ENCODE measurements at places on chromosomes 16 and 17.
A peak's percentile ranks its signal among the peaks of the same experiment; 100 is the strongest.

DNA sequence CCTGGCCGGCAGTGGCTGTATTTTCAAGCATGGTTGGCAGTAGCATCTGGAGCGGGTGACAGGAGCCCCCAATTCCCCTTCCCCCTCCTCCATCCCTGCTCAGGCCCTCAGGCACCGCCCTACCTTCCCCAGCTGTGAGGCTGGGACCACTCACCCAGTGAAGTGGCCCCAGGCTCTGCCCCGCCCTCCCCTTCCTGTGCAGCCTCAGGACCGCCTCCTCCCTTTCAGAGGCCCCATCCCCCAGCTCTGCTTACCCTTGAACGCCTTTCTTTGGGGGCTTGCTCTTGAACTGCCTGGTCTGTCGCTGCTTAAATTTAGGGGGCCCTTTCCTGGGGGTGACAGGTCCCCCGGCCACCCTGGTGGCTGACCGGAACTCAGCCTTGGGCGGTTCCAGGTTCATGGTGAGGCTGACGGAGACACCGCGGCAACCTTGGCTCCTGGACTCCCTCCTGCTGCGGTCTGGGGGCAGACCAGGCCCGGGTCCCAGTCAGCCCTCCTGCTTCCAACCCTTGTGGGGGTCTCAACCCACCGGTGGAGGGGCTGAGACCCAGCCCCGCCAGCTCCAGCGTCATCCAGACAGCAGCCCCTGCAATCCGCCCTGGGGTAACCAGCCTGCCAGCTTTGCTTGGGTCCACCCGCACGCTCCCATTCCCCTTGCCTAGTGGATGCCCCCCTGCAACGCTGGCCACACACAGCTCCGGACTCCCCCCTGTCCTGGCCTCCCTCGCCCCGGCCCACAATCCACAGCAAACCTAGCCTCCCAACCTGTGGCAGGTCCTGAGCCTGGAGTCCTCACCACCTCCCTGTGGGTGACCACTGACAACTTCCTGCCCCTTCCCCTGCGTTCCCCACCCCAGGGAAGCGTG lies 3.2 kb downstream of the PDE6G start:
- DNase-seq, result no peak

GRCh38 chr17:12990041-12990808 lies 27.6 kb downstream of the ELAC2 start:
- no peak for DNase-seq

GRCh38 chr17:13030459-13031300 lies 12.9 kb upstream of the ELAC2 start:
- peak; percentile 38 for DNase-seq

DNA sequence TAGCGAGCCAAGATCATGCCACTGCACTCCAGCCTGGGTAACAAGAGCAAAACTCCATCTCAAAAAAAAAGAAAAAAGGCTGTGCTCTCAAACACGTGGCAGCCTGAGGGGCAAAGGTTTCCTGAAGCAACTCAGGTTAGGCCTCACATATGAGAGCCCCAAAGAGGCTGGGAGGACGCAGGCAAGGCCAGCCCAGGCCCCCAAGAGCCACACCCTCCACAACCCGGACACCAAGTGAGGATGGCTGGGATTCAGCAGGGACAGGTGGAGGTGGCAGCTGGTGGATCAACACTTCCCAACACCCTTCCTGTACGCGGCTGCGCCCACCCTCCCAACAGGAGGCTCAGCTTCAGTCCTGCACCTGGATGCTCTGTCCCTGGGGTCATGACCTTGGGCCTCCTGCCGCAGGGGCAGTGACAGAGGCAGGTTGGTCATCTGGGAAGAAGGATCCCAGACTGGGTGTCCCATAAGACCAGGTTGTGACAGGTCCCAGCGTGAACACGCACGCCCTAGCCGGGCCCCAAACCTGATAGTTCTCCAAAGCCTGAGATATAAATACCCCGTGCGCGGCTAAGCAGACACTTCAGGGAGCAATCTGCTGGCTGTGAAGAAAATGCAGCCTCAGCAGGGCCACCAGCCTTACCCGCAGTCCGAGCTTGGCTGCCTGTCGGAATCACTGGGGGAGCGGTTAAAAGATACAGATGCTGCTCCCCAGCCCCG lies 78.1 kb downstream of the TIMM22 start:
- no peak for DNase-seq

DNA sequence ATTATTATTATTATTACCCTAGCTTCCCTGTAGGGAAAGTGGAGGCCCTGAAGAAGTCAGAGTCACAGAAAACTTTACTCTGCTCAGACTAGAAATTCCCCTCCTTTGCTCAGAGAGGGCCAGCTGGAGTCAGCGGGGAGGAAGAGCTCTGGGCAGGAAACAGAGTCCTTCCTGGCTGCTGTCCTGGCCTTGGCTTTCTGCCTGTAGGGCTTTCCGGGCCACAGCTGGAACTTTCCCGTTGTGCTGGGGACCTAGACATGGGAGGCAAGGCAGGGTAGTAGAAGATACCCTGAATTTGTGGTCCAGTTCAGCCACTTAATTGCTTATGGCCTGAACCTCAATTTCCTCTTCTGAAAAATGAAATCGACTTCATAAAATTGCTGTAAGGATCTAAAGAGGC lies 14.0 kb upstream of the CCL2 start:
- DNase-seq, result no peak

DNA sequence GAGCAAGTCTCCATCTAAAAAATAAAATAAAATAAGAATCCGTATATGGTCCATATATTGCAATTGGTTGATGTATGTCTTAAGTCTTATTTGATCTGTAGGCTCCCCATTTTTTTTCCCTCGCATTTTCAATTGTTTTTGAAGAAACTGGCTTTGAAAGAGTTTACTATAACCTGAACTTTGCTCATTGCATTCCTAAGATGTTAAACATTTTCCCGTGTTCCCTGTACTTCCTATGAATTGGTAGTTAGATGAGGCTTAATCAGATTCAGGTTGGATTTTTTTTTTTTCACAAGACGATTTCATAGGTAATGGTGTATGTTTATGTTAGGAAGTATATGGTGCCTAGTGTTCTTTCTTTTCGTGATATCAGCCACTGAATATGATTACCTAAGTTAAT lies 3.3 kb downstream of the LRRC36 start:
- no peak for DNase-seq

DNA sequence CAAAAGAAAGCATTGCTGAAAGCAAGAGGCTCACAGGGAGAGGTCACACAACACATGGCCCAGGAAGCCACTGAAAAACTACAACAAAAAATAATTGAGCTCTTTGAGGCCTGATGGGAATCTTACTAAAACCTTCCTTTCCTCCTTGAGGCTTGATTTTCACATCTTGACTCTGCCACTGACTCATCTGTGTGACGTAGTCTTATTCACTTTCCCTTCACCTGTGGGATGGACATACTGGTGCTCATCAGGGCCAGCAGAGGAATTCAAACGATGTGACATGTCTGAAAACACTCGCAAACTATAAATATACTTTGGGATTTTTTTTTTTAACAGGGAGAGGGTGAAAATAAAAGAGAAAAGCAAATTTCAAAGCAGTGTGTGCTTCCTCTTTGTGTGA lies 78.3 kb upstream of the ASIC2 start:
- no peak for DNase-seq

DNA sequence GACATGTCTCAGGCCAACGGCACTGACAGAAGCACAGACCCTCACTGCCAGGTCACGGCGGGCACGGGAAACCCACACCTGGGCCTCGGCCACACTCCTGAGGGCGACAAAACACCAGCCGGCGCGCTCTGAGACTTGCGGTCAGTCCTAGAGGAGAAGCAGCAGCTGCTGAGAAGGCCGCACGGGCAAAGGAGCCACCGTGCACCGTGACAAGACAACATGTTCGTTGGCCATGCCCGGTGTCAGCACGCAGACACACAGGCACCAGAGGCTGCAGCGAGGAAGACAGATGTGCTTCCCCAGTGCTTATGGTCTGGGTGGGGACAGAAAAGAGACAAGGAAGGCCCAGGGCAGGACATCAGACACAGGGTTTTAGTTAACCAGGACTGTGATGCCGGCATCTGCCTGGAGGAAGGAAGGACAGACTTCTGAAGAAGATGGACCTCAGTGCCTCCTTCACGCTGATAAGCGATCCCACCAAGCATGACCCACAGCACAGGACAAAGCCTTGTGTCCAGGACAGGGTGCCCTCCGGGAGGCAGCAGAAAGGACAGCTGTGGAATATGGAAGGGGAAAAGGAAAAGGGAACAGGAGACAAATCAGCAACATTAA lies 84.0 kb downstream of the ANKRD11 start:
- DNase-seq, result no peak

DNA sequence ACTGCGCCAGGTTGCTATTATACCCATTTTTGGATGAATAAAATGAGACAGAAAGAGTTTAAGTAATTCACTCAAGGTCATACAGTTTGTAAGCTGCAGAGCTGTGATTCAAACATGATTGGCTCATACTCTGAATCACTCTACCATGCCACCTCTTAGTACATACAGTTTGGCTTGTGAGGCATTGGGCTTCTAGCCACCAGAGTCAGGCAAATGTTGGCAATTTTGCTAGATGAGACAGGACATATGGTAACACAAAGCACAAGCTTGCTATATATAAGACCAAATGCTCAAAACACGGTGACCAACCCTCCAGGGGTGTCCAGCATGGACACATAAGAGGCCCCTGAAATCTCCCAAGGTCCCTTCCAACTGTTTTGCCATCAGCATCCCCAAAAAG lies 236.0 kb upstream of the IRX5 start:
- DNase-seq, result no peak

All from NCI-H748 treated with DMSO at 0.1 percent for 48 hours (cell line).